ENCODE measurements at places on chromosomes 2 and 18. TPM values are rescaled to one million over a fixed set of nuclear protein-coding genes. Genes with fewer than 3 reads are reported as not detected.

GRCh38 chr2:64478502-64479230, 24.7 kb downstream of the LGALSL start:
- DNase-seq = no peak

GRCh38 chr2:150548527-150548926, 61.1 kb upstream of the RND3 start:
- DNase-seq = no peak

DNA sequence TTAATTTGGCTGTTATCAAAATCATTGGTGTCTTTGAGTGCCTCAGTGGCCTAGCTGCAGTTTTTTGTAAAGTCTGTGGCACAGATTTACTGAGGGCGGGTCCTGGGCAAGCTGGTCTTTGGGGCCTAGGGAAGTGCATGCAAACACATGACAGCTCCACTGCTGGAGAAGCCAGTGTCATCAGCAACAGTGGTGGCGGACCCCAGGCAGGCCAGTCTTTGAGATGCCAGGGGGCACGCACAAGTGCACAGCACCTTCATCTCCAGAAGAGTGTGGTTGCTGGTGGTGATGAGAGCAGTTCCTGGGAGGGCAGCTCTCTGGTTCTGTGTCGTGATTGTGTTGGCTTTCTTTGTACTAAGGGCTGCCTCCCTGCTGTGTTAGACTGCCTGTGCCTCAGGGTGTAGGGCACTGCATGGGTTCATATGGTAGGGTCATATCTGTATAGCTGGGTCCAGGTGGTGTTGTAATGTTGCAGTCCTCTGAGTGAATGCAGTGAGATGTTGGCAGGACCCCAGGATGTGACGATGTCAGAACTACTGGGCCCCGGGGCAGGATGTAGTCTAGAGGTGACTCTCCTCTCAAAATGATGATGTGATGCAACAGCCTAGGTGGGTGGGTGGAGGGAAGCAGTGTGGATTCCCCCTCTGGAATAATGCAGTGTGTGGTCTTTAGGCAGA, 646.7 kb upstream of the CDH2 start:
- peak; percentile 20 for DNase-seq

GRCh38 chr2:75007061-75007460, 48.6 kb downstream of the POLE4 start:
- no peak for DNase-seq

GRCh38 chr2:105329561-105330495, at the start of gene TGFBRAP1:
Gene TGFBRAP1 (minus strand): TSS chr2:105329735. CDS start chr2:105308301, 21,434 bp downstream.
- DNase-seq = peak; percentile 60

- no peak for DNase-seq
Observed at GRCh38 chr2:164700390-164700789, 79.1 kb upstream of the GRB14 start.

DNA sequence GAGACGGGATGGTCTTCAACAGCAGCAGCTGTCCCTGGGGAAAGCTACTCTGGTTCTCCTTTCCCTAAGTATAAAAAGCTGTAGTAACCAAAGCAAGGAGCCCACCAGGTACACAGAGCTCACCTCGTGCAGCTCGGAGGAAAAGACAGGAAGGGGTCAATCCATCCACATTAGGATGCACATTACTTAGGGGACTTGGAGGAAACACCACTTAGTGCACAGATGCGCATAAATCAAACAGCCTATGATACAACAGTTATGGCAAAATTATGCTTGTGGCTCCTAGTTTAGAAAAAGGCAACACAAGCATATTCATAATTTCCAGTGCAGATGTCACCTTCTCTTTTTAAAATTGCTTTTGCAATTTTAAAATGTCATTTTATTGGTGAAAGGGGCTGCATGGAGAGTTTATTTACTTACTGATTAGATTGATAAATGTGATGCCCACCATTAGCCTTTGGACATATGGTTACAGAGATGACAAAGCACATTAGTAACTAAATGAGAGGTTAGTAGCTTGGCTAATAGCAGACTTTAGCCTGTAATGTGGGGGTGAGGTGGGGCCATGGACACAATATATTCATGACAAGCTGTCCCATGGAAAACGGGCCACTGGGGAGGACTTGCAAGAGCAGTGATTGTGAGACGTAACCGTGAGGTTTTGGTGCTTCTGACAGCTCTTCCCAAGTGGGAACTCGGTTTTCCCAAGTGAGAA, 199.8 kb downstream of the MYT1L start:
- DNase-seq = no peak

DNA sequence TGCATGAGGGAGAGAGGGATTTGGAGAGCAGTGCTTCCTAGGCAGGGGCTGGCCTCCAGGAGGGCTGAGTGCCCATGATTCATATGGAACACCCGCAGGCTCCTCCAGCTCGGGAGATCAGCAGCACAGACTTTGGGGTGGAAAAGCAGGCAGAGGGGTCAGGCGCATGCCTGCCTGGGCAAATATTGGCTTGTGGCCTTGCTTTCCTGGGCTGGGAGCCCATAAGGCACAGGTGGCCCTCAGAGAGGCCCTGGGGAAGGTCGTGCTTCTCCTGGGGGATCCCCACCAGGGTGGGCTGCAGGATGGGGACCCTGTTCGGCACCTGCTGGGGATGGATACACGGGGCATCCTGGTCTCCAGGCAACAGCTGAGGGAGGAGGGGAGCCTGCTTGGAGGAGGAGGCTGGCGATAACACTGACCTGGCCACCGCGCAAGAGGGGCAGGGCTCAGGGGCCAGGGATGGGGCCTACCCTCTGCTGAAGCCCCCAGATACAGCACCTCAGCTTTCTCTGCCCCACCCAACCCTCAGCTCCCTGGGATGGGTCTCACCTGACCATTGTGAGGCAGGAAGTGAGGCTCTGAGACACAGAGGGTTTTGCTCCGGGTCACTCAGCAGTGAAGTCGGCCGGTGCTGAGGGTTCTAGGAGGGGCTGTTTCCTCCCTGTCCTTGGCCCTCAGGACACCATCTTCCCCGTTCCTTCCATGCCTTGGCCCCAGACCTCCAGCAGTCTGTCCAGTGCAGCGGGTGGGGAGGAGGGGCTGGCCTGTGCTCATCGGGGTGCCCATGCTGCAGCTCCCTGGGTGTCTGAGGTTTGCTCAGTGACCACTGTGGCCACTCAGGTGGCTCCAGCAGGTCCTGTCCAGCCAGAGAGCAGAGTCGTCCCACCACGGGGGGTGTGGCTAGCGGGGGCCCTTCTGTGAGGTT, 12.0 kb downstream of the AQP12A start:
- DNase-seq = peak; percentile 58

GRCh38 chr2:40332191-40332826, 119.6 kb downstream of the SLC8A1 start:
- DNase-seq = peak; percentile 20

GRCh38 chr2:81213598-81213997, 909.0 kb upstream of the LRRTM1 start:
- DNase-seq = no peak

DNA sequence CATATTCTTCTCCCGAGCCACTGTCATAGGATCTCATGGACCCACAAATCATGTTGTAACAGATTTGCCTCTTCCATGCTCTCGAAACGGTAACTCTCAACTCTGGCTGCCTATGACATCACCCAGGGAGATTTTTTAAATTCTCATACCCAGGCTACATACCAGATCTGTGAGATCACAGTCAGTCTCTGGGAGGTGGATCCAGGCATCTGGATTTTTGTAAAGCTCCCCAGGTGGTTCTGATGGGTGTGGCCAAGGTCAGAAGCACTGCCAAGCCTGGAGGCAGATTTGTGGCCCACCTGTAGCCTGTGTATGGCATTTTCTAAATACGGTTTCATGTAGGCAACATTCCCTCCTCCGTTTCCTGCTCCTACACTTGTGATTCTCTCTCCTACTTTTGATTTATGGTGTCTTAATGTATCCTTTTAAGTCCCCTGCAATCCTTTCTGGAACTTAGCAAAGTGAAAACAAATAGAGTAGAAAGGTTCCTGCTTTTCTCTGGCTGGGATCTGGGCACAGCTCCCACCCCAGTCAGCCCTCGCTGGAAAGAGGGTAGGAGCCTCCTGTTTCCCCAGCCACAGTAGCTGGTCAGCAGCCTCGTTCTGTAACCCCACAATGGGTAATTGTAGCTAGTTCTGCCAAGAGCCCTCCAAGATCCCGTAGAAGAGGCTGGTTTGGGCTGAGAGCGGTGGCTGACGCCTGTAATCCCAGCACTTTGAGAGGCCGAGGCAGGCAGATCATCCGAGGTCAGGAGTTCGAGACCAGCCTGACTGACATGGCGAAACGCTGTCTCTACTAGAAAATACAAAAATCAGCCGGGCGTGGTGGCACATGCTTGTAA, 96.2 kb downstream of the KLHL29 start:
- peak; percentile 55 for DNase-seq

DNA sequence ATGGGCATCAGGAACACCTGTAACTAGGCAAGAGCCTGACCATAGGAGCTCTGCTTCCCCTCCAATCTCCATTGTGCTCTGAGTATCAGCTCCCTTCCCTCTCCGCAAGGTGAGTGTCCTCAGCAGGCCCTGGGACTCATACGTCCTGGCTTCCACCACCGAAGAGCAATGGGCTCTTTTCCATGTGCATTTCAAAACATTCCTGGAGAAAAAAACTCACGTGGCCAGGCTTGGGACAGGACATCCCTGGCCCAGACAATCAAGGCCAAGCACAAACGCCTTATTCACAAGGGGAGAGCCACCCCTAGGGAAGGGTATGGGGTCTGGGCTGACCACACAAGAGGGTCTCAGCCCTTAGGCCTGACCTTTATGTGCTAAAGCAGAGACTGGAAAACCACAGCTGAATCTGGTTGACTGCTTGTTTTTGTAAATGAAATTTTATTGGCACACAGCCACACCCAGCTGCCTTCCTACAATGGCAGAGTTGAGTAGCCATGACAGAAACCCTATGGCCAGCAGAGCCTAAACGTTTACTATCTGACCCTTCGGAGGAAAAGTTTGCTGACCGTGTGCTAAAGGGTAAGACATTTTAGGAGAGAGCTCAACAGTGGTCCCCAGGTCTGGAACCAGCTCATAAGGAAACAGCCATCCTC, 175.7 kb upstream of the ARL4C start:
- DNase-seq = no peak

DNA sequence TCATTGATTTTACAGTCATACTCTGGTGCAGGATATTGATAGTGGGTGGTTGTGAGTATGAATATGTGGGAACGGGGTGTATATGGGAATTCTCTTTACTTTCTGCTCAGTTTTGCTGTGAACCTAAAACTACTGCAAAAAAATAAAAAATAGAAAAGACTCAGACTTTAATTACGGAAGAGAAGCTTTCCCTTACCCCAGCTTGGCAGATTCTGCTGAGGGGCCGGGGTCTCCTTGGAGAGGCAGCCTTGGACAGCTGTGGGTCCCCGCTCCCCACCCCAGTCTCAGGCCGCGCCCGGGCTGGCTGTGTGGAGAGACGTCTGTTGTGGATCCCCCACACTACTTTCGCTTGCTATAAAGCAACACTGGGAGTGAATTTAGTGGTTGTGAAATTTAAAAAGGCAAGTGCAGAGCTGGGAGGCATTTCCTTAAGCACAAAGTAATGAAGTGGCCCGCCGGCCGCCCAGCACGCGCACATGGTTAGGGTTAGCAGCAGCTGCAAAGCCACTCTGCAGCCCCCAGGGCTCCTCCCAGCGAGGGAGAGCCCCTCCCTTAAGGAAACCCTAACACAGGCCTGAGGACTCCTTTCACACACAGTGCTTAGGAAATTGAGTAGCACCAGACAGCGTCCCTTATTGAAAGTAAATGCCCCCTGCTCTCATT, 102.4 kb downstream of the DDX1 start:
- no peak for DNase-seq

DNA sequence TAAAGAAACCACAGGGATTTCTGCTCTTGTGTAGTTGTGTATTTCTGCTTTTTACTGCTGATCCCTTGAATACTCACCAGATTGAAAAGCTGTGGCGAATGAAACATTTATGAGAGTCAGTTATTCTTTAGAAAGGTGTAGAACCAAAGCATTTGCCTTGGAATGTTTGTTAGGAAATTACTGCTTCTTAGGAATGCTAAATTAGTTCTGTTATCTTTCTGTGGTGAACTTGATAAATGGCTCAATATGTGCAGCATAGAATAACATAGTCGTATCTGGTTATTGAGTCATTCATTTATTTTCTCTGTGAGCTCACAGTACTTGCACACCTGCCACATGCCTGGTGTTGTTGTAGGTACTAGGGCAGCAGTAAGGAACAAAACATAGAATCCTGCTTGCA, 57.0 kb upstream of the FAM237A start:
- no peak for DNase-seq

DNA sequence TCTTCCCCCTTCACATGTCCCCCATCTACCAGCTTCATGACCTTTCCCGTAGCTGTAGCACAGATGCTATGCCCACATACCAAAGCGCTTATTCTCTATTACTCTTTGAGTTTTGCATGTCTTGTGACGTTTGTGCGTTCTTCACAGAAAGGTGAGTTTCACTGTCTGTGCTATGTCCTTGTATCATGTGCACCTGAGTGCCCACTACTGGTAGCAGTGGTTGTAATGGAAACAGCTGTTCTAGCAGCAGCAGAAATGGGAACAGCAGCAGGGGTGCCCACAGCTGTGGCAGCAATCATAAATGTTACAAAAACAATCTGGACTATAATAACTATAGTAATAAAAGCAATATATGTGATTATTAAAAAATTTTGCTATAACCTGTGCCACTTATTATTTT, 127.1 kb downstream of the STK39 start:
- no peak for DNase-seq

- DNase-seq = no peak
Observed at GRCh38 chr2:131044075-131044756, 49.0 kb downstream of the FAM168B start.

- no peak for DNase-seq
Observed at GRCh38 chr2:239113171-239113570, 265.3 kb downstream of the TWIST2 start.

GRCh38 chr2:45754131-45755010, 102.9 kb downstream of the PRKCE start:
- no peak for DNase-seq

DNA sequence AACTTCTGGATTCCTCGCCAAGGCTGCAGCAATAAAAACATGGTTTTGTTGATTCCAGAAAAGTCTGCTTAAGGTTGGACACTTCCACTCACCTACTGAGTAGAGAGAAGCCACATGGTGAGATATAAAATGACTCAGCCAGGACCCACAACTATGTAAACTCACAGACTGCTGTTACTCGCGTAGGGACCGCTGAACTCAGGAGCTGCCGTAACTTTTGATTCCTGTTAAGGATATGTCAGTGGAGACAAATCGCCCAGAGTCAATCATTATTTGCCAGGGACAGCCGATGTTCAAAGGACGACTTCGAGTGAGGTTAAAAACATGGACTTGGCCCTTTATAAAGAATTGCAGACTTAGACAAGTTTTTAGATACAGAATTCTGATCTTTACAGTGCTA, 25.6 kb downstream of the CYB5A start:
- DNase-seq = no peak

GRCh38 chr2:144513388-144514101, 6.4 kb downstream of the ZEB2 start:
- DNase-seq = no peak

- DNase-seq = no peak
Observed at GRCh38 chr18:62862466-62862865, 147.1 kb downstream of the PHLPP1 start.

- DNase-seq = peak; percentile 21
Observed at GRCh38 chr2:64987001-64987955, 1.9 kb upstream of the SLC1A4 start.

Gene NEB
- total RNA-seq = 0.65 TPM

Gene SERPINB5
- not detected for total RNA-seq

Gene EPB41L3
- total RNA-seq = 12.0 TPM

Gene RAX
- total RNA-seq = not detected

Gene SNORC
- total RNA-seq = 2.1 TPM

Gene XIRP2
- not detected for total RNA-seq

Gene DNER
- 0.35 TPM for total RNA-seq

Gene MLPH
- total RNA-seq = 6.2 TPM

Gene LRPPRC
- total RNA-seq = 36.3 TPM

Gene IL18RAP
- total RNA-seq = 0.61 TPM

Gene RGPD3
- total RNA-seq = not detected

Gene KIDINS220
- total RNA-seq = 19.1 TPM

Gene CYP26B1
- total RNA-seq = 1.3 TPM

Gene DYNAP
- total RNA-seq = not detected

Data from pancreas (tissue), 10 donors.